ENCODE measurements at places on chromosomes 3 and 15. TPM values are rescaled to one million over a fixed set of nuclear protein-coding genes. Genes with fewer than 3 reads are reported as not detected.

- DNase-seq = no peak
These were observed 78.4 kb downstream of the DUT start for GRCh38 chr15:48409623-48410022.

The ANKUB1 gene
- total RNA-seq = not detected

- DNase-seq = peak; percentile 45
These were observed 42.5 kb downstream of the ZBTB38 start for GRCh38 chr3:141410846-141411245.

GRCh38 chr3:14338898-14339458, 63.4 kb upstream of the SLC6A6 start:
- no peak for DNase-seq

The TXNRD3 gene
- total RNA-seq = 10.3 TPM

GRCh38 chr3:109897734-109898133, 560.4 kb upstream of the DPPA4 start:
- no peak for DNase-seq

- DNase-seq = peak; percentile 5
These were observed 60.2 kb downstream of the MAP3K13 start for GRCh38 chr3:185423178-185423577.

- DNase-seq = no peak
These were observed 452.9 kb upstream of the NECTIN3 start for GRCh38 chr3:110618512-110619226.

GRCh38 chr3:134359121-134360010, 14.9 kb downstream of the AMOTL2 start:
- no peak for DNase-seq
